ENCODE measurements at places on chromosomes 1 and 21.

GRCh38 chr1:30522031-30523004 is 201.1 kb downstream of the MATN1 start:
- DNase-seq = peak; percentile 61

- no peak for DNase-seq
Measured at GRCh38 chr1:66415866-66416265, 118.1 kb upstream of the SGIP1 start.

- no peak for DNase-seq
Measured at GRCh38 chr1:58156124-58156468, 390.4 kb downstream of the OMA1 start.

DNA sequence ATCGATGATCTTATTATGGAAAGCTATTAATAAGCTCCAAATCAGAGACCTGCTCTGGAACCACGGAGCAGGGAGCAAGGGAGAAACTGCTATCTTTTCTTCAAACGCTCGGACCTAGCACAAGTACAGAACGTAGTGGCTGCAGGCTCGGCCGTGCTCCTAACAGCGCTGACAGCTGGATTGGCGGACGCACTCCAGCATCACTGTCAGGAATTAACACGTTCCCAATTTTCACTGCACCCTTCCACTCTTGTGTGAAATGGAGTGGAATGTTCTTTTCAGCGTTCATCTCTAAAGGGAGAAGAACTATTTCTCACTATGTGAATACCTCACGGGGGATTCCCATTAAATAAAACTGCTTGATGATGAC is 106.9 kb downstream of the ZNF281 start:
- no peak for DNase-seq

DNA sequence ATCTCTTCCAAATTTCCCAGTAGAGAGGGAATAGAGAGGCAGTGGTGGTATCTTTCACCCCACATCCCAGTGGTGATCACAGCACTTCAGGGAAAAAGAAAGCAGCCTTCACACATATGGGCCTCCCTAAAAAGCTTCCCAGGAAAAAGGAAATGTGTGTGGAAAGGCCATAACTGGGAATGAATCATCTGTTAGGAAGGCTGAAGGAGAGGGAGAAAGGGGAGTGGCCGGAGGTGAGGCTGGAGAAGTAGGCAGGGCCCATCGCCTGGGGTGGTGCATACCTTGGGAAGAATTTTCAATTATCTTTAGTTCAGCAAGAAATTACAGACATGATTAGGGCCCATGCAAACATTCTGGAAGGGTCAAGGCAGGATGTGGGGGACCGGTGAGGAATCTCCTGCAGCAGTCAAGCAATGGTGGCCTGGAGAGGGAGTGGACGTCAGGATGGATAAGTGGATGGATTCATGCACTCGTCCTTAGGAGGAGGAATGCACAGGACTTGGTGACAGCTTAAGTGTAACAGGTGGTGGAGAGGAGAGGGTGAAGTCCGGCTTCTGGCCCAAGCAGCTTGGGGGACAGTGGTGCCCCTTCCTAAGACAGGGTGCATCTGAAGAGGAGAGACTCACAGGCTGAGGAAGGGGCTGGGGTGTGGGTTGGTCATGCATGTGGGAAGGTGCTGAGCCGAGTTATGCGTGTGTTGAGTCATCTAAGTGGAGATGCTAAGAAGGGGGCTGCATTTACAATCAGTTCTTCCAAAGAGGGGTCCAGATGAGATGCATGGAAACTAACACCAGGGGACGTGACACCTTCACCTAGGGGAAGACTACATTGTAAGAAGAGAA is 17.9 kb downstream of the HIVEP3 start:
- DNase-seq = no peak

DNA sequence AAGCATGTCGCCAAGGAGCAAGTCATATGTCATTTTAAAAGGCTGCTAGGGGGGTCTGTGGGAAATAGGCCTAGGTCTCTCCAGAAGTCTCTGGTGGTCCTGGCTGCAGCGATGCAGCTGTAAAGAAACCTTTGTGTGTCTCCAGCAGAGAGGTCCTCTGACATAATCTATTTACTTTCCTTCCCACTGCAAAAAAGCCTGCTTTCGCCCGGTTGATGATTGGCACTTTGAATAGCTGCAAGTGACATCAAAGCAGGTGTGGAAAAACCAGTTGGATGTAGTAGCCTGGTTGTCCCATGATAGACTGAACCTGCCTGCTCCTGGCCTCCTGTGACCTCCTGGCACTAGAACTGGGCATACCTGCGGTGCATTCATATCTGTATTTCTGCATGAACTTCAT is 13.8 kb downstream of the RASSF5 start:
- DNase-seq = no peak

- no peak for DNase-seq
Measured at GRCh38 chr1:97567000-97567749, 353.7 kb downstream of the DPYD start.

- no peak for DNase-seq
Measured at GRCh38 chr1:70143048-70143659, 62.2 kb downstream of the LRRC40 start.

GRCh38 chr1:81129366-81129765 is 671.4 kb upstream of the ADGRL2 start:
- no peak for DNase-seq

- DNase-seq = peak; percentile 13
Measured at GRCh38 chr21:29382030-29382654, 83.4 kb downstream of the BACH1 start.

GRCh38 chr1:160942926-160943325 is 11.7 kb downstream of the ITLN2 start:
- no peak for DNase-seq

GRCh38 chr21:35399706-35400105 is 350.6 kb upstream of the RUNX1 start:
- DNase-seq = no peak

DNA sequence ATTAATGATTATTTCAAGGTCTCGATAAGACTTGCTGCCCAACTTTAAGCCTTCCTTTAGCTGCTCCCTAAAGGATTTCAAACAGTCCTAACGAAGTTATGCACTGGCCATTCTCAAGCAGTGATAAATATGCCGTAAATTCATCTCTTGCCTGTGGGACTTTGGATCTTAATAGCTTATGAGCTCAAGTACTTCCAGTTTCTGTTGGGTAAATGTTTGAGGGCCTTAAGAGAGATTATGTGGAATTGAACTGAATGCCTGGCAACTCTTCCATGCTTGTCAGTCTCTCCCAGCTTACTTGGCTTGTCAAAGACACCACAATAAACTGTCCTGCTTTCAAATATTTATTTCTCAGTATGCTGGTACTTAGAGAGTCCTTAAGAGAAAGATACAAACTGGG is 3.5 kb upstream of the OR10J4 start:
- no peak for DNase-seq

GRCh38 chr1:36099681-36100341 is 11.1 kb downstream of the ADPRS start:
- DNase-seq = no peak

DNA sequence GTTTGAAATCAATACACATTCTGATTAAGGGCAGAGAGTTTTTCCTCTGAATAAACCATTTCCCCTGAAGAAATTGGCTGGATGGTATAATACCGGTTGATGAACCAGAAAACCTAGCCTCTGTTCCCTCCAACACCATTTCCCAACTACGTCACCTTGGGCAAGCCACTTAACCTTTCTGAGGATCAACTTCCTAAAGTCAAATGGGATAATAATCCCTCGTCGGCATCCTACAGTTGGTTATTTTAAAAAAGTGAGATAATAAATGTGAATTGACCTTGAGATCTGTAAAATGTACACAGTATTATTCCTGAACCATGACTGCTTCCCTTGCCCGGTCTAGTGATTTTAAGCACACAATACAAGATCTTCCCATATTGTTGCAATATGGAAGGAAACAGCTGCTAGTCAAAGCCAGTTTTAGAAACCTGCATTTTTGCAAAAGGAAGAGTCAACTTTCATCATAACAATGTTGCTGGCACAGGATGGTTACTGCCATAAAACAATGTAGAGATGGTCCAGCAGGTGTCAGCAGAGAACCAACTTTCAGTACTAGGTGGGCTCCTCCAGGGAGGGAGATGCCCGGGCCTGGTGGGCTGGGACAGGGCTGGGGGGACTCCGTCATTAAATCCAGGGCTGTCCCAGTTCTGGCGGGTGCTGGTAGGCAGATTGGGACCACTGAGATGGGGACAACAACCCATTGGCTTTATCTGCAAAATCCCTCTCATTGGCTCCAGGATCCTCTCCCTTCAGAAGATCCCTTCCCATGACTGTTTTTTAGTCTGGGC is 5.2 kb upstream of the HLX start:
- DNase-seq = no peak
